ENCODE measurements at places on chromosomes 5 and 9. TPM values are rescaled to one million over a fixed set of nuclear protein-coding genes. Genes with fewer than 3 reads are reported as not detected.

KCNN2 gene
- total RNA-seq = not detected

PKD2L2 gene
- not detected for total RNA-seq

KCNV2 gene
- total RNA-seq = not detected

ADGRD2 gene
- not detected for total RNA-seq

SLC46A2 gene
- total RNA-seq = not detected

FRRS1L gene
- total RNA-seq = 0.18 TPM

CCL28 gene
- 5.1 TPM for total RNA-seq

FOXD4 gene
- total RNA-seq = 0.27 TPM

PNPLA7 gene
- total RNA-seq = 5.4 TPM

ITK gene
- total RNA-seq = not detected

AMACR gene
- 19.1 TPM for total RNA-seq

RAI14 gene
- total RNA-seq = 85.9 TPM

TTC16 gene
- not detected for total RNA-seq

GBGT1 gene
- total RNA-seq = 0.98 TPM

NR2F1-AS1 gene
- 11.8 TPM for total RNA-seq

GADD45G gene
- 6.1 TPM for total RNA-seq

SYK gene
- total RNA-seq = not detected

EFNA5 gene
- total RNA-seq = 2.1 TPM

PRRX2 gene
- total RNA-seq = 36.1 TPM

MOB3B gene
- total RNA-seq = 0.25 TPM

ELAVL2 gene
- total RNA-seq = 0.81 TPM

TYRP1 gene
- 1.1 TPM for total RNA-seq

SLC6A19 gene
- total RNA-seq = not detected

PCDHB13 gene
- 0.27 TPM for total RNA-seq

PDCD1LG2 gene
- 10.9 TPM for total RNA-seq

TXNDC8 gene
- total RNA-seq = not detected

SLCO6A1 gene
- not detected for total RNA-seq

STKLD1 gene
- 0.33 TPM for total RNA-seq

DND1 gene
- total RNA-seq = not detected

DCTN3 gene
- 36.9 TPM for total RNA-seq

RNF183 gene
- not detected for total RNA-seq

PCDHB6 gene
- not detected for total RNA-seq

FOXD4L4 gene
- 0.09 TPM for total RNA-seq

SKP2 gene
- 36.3 TPM for total RNA-seq

SPATA31A3 gene
- total RNA-seq = not detected

SLC6A18 gene
- total RNA-seq = not detected

GRM6 gene
- total RNA-seq = not detected

IL7R gene
- total RNA-seq = 0.90 TPM

CBY3 gene
- not detected for total RNA-seq

IL9 gene
- total RNA-seq = not detected

OR1J2 gene
- not detected for total RNA-seq

KLF9 gene
- 30.4 TPM for total RNA-seq

ACTBL2 gene
- total RNA-seq = not detected

SLC6A7 gene
- total RNA-seq = not detected

CAMK4 gene
- total RNA-seq = 2.9 TPM

MYMK gene
- total RNA-seq = not detected

DCTN4 gene
- 38.5 TPM for total RNA-seq

BTNL9 gene
- total RNA-seq = not detected

NR4A3 gene
- total RNA-seq = 1.1 TPM

ACSL6 gene
- not detected for total RNA-seq
